T47D (cell line): ENCODE measurements at places on chromosomes 11 and 22.

GRCh38 chr22:23915290-23915689, 21.1 kb downstream of the MIF start:
- no peak for DNase-seq

DNA sequence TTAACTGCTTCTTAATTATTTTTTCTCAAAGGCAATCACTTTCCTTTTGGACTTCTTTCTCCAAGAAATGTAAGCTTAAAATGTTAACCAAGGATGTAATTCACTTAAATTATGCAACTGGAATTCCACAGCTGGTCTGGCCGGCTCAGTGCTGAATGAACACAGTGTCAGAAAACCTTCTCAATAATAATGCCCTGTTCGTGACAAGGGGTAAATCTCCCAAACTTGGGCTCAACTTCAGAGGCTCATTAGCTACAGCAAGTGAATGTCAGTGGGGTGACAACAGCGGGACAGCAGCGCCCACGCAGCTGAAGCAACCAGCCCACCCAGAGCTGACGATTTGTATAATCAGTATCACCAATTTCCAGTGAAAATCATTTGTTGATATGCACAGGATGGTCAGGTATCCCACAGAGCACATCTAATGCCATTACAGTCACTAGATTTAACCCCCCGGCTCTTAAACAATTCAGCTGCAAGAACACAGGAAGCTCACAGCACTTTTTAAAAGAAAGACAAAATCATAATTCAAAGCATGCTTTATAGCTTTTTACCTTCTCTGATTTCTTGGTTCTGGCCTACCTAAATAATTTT, 704.8 kb downstream of the DLG2 start:
- no peak for DNase-seq

DNA sequence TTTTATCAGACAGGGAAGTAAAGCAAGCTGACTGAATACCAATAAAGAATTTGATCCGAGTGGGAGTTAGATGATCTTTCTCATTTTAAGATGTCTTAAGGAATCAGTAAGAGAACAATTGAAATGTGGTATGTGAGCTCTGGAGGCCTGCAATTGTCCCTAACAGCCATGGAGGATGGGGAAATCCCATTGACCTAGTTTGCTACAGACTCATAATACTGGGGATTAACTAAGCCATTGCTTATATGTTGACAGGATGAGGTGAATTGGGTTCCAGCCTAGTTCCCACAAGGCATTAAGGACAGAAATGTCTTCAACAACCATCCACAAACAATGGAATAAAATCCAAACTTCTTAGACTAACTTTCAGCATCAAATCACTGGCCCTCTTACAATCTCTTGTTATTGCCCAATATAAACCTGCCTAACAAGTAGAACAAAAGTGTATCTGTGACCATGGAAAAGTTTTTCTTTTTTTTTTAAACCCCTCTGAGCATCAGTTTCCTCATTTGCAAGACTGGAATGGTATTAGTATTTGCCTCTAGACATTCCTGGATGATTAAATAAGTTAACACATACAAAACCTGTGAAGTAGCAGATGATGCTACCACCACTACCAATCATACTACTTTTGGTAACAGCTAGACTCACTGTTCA, 773.2 kb downstream of the DLG2 start:
- no peak for DNase-seq

- peak; percentile 18 for DNase-seq
Measured at GRCh38 chr11:16809886-16810668, 71.6 kb downstream of the C11orf58 start.

DNA sequence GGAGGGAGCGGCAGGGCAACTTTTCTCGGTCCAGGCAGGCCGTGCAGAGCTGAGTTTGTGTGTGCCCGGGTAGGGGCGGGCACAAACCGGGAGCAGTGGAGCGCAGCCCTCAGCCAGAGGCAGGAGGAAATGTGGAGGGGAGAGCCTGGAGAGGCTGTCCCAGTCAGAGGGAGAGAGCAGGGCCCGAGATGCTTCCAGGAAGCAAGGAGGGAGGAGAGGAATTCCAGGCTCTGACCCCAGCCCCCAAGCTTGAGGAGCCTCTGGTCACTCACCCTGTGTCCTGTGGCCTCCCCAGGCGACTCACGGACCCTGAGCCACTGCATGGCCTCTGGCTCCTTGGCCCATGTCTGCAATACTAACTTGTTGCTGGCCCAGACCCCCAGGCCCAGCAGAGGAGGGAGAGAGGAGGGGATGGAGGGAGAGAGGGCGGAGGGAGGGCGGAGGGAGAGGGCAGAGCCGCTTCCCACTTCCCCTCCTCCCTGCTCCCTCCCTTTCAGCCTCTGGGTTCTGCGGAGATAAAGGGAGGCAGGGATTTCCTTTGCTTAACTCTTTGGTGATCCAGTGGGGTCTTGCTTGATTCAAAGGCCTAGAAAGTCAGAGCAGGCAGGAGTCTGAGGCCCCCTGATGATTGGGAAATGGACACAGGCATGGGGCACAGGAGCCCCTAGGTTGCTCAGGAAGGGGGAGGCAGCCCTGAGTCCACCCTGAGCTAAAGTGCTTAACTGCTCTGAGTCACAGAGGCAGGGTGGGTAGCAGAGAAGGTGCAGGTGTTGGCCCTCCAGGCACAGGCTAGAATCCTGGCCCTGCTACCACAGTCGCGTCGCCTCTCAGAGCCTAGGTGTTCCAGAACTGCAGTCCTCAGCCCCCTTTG, at the start of gene C1QTNF6:
TSS of gene C1QTNF6 (minus strand) at position 357 of the 871 bp plus-strand sequence. CDS start at position 323, 34 bp downstream.
- DNase-seq: no peak

- no peak for DNase-seq
Measured at GRCh38 chr11:94844031-94844430, 75.9 kb downstream of the AMOTL1 start.

GRCh38 chr11:19650467-19650866, 62.2 kb upstream of the NAV2 start:
- DNase-seq: no peak

DNA sequence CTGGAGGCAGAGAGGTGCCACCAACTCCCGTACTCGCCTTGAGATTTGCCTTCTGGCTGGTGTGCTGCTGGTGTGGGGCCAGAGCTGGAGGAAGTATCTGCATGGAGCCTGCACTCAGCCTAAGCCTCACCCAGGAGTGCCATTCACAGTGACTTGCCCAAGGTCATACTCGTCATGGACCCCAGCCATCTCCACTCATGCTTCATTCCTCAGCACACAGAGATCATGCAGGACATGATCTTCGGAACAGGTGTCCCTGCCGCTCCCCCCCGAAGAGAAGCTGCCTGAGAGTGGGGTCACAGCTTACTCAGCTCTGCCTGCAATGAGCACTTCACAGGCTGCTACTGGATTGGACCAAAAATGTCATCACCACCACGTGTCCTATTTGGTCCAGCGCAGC, 49.0 kb downstream of the PC start:
- DNase-seq: no peak

GRCh38 chr11:43575913-43576310, 104.6 kb upstream of the HSD17B12 start:
- DNase-seq: no peak
